ENCODE measurements at places on chromosomes 4 and X.

GRCh38 chrX:54920610-54921426 lies at the start of gene TRO:
Gene TRO (plus strand): TSS chrX:54920824. CDS start chrX:54922247, 1,423 bp downstream.
- DNase-seq = no peak

DNA sequence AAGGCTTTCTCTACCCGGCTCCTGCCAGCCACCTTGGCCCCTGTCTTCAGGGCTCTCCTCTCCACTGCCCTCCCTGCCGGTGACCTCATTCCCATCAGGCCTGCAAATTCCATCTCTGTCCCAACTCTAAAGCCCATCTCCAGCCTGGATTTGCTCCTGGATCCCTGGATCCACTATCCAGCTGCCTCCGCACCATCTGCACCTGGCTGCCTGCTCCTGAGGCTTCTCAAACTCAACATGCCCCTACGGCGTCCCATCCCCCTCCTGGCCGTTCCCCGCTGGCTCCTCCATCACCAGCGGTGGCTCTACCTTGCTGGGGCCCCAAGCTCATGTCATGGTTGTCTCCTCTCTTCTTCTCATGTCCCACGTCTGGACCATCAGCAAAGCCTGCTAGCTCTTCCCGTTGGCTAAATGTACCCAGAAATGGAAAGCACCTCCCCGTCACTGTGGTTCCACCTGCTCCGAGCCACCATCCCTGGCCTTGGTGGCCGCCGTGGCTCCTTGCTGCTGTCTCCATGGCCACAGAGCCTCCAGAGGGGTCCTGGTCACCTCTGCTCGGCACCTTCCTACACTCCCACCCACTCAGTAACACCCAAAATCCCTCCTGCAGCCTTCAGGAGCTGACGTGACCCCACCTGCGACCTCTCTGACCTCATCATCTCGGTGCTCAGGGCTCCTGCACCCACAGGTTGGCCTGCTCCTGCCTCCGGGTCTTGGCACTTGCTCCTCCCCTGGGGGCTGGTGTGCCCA lies 58.5 kb downstream of the ADRA2C start:
- no peak for DNase-seq

GRCh38 chrX:114272096-114272686 lies 311.7 kb upstream of the HTR2C start:
- DNase-seq = no peak

DNA sequence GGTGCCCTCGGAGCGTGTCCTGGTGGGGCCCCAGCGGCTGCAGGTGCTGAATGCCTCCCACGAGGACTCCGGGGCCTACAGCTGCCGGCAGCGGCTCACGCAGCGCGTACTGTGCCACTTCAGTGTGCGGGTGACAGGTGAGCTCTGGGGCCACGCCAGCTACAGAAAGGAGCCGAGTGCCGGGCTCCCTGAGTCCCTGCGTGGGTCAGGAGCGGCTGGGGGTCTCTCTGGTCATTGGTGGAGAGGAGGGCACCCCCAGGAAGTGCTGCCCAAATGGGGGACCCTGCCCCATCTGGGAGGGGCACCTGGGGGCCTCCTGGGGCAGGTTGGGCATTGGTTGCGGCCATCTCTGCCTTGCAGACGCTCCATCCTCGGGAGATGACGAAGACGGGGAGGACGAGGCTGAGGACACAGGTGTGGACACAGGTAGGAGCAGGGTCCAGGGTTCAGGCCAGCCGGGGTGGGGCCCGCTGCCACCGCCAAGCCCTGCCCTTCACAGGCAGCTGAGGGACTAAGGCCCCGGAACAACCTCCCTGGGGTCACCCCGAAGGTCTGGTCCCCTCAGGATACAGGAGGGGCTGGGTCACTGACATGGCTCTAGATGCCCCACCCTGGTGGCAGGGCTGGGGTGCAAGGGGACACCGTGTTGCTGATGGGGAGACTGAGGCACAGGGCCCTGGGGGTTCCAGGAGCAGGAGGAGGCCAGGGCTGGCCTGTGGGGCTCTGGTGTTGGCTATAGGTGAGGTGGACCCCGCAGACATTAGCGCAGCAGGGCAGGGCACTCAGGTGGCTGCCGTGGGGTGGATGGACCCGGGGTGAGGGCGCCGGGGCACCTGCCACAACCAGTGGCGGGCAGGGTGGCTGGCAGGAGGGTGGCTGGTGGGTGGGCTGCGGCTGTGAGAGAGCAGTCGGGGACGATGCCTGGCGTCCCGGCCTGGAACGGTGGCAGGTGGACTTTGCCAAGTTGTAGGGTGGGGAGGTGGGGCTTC lies 6.6 kb downstream of the FGFR3 start:
- no peak for DNase-seq

DNA sequence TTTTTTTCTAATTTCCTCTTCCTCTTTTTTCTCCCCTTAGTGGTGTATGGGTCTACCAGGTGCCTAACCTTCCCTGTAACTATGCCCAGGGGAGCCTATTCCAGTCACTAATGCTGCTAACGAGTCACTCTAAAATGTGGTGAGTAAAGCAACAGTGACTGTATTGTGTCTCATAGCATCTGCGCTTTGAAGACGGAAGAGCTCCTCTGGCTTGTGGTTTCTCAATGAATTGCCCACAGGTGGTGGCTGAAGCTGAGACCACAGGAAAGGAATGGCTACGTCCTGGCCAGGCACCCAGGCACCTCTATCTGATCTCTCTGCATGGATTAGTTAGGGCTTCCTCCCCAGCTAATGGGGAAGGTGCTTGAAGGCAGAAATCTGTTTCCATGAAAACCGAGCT lies 763.5 kb upstream of the FRG1 start:
- DNase-seq = no peak

DNA sequence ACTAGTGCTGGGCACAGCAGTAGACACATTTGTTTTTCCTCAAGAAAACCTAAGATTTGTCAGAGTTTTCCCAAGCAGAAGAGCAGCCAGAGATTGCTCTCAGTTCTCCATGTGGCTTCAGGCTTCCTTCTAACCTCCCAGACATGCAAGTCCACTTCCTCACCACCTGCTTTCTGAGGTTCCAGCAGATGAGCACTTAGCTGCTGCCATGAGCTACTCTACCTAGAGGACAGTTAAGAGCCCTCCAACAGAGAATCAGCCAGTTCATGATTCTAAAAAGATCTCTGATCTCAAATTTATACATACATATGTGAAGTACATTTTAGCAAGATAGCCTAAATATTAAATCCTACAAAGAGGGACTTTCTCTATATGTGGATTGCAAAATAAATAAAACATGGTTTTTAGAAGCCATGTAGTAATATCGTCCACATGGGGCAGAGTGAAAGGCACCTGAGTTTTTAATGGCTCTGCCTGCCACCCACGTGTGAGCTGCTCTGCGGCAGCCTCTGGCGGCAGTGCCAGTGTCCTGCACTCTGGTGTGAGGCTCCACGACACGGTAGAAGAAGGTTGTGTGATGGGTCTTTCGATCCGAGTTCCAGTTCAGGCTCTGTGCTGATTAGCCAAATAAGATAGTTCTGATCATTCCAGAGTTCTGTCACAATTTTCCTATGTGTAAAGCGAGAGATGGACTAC lies 10.3 kb downstream of the CYP4V2 start:
- DNase-seq = peak; percentile 32

DNA sequence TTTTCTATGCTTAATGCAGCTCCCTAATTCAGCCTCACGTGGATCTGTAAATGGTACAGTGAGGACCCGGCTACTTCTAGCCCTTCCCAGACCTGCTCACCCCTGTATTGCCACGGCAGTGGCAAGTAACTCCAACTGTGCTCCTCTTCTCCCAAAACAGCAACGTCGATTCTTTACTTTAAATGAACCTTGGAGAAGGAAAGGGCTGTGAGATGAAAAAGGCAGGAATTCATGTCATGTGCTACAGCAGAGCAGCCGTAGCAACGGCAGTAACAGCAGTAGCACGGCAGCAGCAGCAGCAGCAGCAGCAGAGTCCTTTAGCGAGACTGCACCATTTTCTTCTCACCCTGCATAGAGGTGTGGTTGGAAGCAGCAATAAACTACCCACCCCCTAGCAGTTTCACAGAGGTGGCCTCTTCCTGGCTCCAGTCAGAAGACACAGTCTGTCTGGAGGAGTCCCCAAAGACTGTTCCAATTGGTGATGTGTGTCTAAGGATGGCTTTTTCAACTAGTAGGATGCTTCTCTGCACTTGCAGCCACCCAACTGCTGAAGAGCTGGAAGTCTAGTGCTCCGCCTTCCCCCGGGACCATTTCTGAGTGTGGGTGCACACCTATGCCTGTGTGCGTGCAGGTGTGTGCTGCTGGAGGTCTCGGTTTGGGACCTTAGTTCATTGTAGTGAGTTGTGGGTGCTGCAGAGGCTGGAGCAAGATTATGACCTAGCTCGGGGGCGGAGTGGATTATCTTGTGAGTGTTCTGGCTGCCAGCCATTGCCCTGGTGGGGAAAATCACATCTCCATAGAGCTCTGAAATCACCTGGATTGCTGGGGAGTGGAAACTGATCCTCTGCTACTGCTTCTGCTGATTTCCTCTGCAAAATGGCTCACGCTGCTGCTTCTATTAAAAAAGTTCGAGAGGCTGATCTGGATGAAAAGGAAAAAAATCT lies 67.2 kb downstream of the ANK2 start:
- DNase-seq = no peak

- peak; percentile 77 for DNase-seq
Observed at GRCh38 chrX:16946361-16946964, at the start of gene REPS2. Gene REPS2 (plus strand): TSS chrX:16946658. CDS start chrX:16946862, 204 bp downstream.

DNA sequence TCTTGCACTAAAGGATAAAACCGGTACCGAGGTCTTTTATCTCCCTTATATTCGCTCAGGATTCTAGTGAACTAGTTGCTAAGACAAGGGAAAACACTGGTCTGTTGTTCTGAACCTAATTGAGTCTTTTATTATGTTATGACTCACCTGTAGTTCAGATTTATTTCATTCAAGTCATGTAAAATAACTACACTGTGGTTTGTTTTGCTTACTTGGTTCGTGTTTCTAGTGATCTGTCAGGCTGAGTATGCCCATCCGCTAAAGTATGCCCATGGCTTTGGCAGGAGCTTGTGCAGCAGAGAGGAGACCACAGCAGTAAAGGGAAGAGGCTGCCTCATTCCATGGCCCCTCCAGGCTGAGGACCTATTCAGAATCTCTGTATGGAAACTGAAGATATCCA lies 126.1 kb downstream of the AFF1 start:
- DNase-seq = no peak

DNA sequence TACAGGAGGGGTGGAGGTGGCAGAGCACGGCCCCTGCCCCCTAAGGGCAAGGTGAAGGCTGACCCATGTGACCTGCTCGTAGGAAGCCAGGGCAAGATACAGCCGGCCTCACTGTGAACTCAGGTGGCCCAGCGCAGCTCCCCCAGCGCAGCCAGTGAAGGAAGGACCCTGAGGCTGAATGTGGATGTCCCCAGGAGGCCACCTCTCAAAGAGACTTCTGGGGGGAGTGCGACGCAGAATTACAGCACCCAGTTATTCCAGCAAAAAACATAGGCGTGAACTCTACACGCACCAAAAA lies 52.6 kb downstream of the ZFYVE28 start:
- DNase-seq = no peak

DNA sequence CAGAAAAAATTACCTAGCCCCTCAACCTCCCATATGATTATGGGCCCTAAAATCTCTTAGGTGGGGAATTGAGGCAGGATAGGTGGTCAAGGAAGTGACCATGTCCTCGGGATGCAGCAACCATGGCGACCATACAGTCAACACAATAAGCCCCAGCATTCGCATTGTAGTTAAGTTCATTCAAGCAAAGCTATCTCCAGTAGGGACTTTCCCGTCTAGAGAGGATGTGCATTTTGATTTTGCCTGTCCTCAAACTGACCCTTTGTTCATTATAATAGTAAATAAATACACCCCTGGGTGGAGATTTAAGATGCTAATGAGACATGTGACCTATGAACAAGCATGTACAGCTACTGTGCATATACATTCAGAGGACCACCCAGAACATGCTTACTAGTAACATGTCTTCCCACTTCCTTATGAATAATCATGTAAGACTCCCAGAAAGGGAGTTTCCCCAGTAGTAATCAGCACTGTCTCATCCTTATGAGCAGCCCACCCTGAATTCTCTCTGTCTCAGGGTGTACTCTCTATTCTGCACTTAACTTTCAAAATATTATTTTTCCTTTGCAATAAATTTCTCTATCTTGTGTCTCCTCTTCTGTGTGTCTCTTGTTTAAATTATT lies 74.3 kb downstream of the NUDT11 start:
- no peak for DNase-seq

DNA sequence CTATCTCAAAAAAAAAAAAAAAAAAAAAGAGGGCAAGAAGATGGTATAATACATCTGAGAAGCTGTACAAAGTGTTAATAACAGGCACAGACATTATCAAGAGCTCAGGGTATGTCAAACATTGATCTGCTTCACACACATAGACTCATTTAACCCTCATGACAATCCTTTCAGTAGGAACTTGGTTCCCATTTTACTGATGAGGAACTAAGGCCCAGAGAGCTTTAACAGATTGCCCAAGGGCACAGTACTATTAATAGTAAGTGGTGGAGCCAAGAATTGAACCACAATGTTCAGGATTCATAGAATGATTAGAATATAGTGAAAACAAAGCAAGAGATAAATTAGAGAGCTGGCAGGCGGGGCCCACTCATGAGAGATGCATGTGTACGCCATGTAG lies 154.4 kb downstream of the EFHC2 start:
- DNase-seq = peak; percentile 28

DNA sequence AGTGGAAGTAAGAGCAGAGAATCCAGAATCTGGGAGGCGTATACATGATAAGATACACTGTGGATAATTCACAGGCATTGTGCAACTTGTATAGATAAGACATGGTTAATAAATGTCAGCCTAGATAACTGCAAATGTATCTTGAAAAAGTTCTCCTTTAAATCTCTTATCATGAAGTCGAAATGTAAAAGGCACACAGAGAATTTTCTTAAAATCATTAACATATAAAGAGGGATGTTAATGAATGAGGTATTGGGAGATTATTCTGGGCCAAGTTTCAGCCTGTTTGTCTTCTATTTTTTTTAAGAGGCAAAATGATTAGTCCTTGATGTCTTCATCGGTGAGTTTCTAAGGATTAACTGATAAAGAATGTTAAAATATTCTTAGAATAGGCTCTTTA lies 835 bp downstream of the TDO2 start:
- no peak for DNase-seq

DNA sequence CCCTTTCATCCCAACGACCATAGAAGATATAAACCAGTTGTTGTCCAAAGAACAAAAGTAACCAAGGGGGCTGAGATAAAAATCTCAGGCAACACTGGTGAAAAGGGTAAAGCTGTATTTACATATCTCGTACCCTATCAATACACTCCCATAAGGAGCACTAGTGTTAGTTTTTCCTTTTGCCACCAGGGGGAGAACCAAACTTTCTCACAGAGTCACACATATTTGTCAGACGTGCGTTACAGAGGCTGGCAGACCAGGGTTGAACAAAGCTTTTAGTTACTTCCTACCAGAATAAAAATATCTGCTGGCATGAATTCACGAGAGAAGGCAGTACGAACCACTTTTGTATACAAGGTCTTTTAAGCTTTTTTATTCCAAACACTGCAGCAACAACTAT lies 88.3 kb downstream of the AMELX start:
- DNase-seq = peak; percentile 68

DNA sequence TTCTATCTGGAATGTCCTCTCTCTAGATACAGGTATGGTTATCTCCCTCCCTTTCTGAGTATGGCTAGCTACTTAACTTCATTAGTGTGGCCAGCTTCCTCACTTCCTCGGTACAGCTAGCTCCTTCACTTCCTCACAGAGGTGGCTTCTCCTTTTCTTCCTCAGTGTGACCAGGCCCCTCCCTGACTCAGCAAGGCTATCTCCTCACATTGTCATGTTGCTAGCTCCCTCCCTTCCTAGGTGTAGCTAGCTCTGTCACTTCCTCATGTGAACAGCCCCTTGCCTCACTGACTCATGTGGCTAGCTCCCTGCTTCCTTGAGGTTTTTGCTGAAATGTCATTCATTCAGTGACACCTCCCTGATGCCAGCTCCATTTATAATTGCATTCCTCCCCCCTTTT lies 67.3 kb upstream of the DDIT4L start:
- no peak for DNase-seq

GRCh38 chr4:183832776-183833450 lies 72.2 kb upstream of the STOX2 start:
- DNase-seq = peak; percentile 71
